KBM-7 (cell line): ENCODE measurements at places on chromosomes 1 and 21.

- DNase-seq: no peak
These were observed 26.0 kb downstream of the MX1 start for GRCh38 chr21:41451753-41452676.

- no peak for DNase-seq
These were observed 704.5 kb upstream of the ADGRL4 start for GRCh38 chr1:79711001-79711431.

- DNase-seq: no peak
These were observed 397.3 kb downstream of the AGBL4 start for GRCh38 chr1:49626472-49626871.

GRCh38 chr1:165383067-165383466 is 26.6 kb upstream of the LMX1A start:
- no peak for DNase-seq

GRCh38 chr1:237045278-237046016 is 3.5 kb downstream of the RYR2 start:
- no peak for DNase-seq

GRCh38 chr1:53576866-53577760 is 117.9 kb downstream of the DMRTB1 start:
- DNase-seq: no peak

- no peak for DNase-seq
These were observed 31.4 kb upstream of the CD84 start for GRCh38 chr1:160610569-160611242.

DNA sequence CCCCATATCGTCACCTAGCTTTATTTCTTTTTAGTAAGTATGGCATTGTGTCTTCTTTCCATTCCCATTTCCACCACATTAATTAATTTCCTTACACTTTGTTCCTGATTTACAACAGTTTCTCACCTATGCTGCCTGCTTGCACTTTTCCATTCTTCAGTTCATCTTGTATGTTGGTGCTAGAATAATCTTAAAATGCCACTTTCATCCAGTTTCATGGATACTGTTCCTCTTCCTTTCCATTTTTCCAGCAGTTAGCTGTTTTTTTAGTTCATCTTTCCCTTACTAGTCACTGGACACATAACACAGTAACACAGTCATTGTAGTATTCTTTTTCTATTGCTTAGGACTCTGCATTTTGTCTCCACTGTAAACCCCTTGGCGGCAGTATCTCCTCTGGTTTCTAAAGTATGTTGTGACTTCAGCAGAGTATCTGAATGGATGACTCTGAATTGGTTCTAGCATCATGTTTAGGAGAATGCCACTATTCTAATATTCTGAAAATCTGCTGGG is 2.1 kb downstream of the CDC7 start:
- peak; percentile 45 for DNase-seq

- DNase-seq: no peak
These were observed 81.5 kb upstream of the ZBTB40 start for GRCh38 chr1:22370190-22370498.

GRCh38 chr1:1960480-1961196 is 41.6 kb upstream of the TMEM52 start:
- no peak for DNase-seq

GRCh38 chr1:18351735-18352134 is 129.0 kb upstream of the KLHDC7A start:
- no peak for DNase-seq

GRCh38 chr1:244369256-244370057 is 82.3 kb downstream of the ADSS2 start:
- DNase-seq: no peak

DNA sequence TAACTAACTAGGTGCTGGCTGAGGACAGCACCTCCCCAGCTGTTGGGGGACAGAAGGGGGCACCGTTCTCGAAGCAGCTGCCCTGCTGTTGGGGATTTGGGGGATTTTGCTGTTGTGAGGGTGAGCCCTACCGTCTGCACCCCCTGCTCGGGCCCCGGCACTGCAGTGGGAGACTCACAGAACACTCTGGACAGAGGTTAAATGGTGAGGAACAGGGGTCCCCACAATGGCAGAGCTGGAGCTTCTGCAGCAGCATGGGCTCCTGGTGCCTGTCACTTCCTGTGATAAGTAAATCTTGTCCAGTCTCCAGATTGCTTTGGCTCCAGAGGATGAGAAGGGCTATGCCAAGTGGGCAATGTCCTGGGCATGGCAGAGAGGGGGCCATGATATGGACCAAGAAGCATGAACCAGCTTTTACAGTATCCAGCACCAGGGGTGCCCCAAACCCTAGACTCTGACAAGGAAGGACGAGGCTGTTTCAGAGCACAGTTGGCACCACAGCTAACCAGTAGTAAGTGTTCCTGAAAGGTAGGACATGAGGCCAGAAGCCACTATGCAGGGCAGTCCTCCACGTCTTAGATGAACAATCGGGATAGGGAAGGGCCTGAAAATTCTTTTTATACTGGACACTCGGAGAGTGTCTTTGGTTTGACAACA is 365.1 kb upstream of the VAMP3 start:
- DNase-seq: no peak

DNA sequence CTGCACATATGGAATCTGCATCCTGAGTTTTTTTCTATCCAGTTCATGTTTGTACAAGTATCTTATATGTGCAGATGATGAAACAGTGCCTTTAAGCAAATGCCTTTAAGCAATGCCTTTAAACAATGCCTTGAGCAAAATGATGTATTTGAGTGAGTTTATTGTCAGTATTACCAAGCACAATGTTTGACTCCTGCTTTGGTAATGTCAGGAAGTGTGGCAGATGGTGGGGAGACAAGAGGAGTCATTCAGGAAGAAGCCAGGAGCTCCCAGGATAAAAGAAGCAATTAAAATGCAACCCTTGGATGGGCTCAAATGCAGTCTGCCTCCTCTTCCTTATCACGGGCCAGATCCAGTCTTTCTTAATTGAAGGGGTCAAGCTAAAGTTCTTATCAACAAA is 108.7 kb upstream of the KCNJ15 start:
- no peak for DNase-seq

GRCh38 chr1:20168564-20169491 is 17.1 kb upstream of the UBXN10 start:
- no peak for DNase-seq

GRCh38 chr1:227136210-227136820 is 182.0 kb downstream of the CDC42BPA start:
- DNase-seq: no peak

GRCh38 chr1:209651138-209651587 is 1.1 kb downstream of the LAMB3 start:
- DNase-seq: peak; percentile 21

DNA sequence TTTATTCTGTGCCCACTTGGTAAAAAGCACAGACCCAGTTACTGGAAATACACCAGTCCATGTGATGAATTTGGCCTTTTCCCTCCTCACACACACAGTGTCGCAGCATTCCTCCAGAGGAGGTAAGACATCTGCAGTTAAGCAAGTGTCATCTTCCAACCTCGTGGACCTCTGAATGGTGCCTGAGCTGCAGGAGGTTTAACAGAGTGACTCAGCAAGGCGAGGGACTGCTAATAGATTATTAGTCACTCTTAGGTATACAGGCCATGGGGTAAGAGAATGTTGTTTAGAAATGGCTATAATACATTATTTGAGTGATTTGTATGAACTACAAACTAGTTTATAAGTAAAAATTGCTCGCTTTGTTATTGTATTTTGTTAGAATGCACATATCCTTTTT is 8.6 kb upstream of the LRRC8B start:
- DNase-seq: no peak

DNA sequence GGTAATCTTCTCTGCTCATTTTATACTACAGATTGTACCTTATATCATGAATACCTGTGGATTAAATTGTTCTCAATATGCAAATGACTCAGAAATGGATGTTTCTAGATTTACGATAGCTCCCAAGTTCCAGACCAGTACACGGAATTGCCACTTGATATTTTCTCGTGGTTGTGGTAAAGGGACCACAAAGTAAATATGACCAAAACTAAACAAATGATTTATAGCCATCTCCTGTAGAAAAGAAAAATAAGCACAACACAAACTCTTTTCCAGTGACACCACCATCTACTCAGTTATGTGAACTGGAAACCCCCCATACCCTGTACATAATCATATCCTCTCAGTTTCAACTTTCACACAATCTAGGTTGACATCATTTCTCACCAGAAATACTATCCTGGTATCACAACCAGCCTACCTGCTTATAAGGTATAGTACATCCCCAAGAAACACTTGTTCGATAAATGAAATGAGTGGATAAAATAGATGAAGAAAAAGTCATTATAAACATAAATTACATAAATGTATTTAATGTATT is 172.3 kb downstream of the ADGRL4 start:
- no peak for DNase-seq

DNA sequence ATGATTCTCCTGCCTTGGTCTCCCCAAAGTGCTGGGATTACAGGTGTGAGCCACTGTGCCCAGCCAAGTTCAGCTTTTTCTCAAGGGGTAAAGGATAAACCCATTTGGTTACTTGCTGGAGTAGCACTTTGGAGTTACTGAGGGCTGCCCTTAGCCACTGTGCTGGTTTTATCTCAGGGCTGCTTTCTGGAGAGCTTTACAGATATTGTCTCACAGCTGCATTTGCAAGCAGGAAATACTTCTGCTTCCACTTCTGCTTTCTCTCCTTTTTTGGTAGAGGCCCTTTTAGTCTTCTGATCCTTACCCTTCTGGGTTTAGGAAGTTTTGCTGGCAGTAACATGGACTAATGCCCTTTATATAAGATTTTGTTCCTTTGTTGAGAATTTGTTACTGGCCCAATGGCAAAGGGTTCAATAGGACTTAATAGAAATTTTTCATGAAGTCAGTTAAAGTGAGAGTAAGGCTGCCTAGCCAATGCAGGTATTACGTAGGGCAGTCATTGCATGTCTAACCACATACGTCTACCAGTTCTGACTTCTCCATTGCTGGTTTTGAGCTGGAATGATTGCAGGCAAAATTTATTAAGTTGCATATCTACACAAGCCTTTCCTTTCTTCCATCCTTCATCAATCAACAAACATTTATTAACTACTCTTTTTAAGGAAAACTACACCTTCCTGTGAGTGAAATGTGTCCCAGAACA is 24.4 kb downstream of the CAP1 start:
- peak; percentile 84 for DNase-seq

GRCh38 chr1:99561952-99562351 is 84.0 kb upstream of the PALMD start:
- no peak for DNase-seq

GRCh38 chr1:39178541-39179431 is 25.7 kb upstream of the MACF1 start:
- no peak for DNase-seq

- no peak for DNase-seq
These were observed 2.4 kb upstream of the ARHGAP29 start for GRCh38 chr1:94239796-94240195.

- DNase-seq: no peak
These were observed 26.3 kb upstream of the CD34 start for GRCh38 chr1:207937204-207937603.

- no peak for DNase-seq
These were observed 29.7 kb downstream of the PBX1 start for GRCh38 chr1:164588516-164589341.
